Spinal cord (tissue), 10 donors: ENCODE measurements at places on chromosomes 4 and X. TPM values are rescaled to one million over a fixed set of nuclear protein-coding genes. Genes with fewer than 3 reads are reported as not detected.

CDKL2 gene
- 25.1 TPM for total RNA-seq

CXorf49B gene
- total RNA-seq: not detected

RAI2 gene
- 1.8 TPM for total RNA-seq

ANXA10 gene
- not detected for total RNA-seq

PCDH18 gene
- total RNA-seq: 101 TPM

PDCL2 gene
- total RNA-seq: not detected

CCNA2 gene
- 16.4 TPM for total RNA-seq

NUDT10 gene
- total RNA-seq: 13.4 TPM

HSFX4 gene
- total RNA-seq: not detected

YIPF7 gene
- total RNA-seq: 1.8 TPM

SPRY1 gene
- 23.6 TPM for total RNA-seq

SCML2 gene
- total RNA-seq: 5.0 TPM

CACNA1F gene
- total RNA-seq: 0.11 TPM

POU4F2 gene
- 0.72 TPM for total RNA-seq

MAB21L2 gene
- total RNA-seq: 25.7 TPM

GABRB1 gene
- total RNA-seq: 11.7 TPM

FANCB gene
- 4.4 TPM for total RNA-seq

CXCL13 gene
- 0.17 TPM for total RNA-seq

SSX2B gene
- not detected for total RNA-seq

KDM6A gene
- total RNA-seq: 62.8 TPM

SPANXN3 gene
- not detected for total RNA-seq

CCDC149 gene
- total RNA-seq: 21.6 TPM

TRIM60 gene
- total RNA-seq: not detected

PPP4R3C gene
- not detected for total RNA-seq

COQ2 gene
- 14.1 TPM for total RNA-seq

GJB1 gene
- total RNA-seq: 5.3 TPM

UGT2B7 gene
- not detected for total RNA-seq

NLGN3 gene
- total RNA-seq: 34.4 TPM

FGF5 gene
- total RNA-seq: 1.5 TPM

UGT2B15 gene
- not detected for total RNA-seq

RAB41 gene
- not detected for total RNA-seq

PDGFRA gene
- 150 TPM for total RNA-seq

FAM149A gene
- total RNA-seq: 20.4 TPM

DRD5 gene
- 0.83 TPM for total RNA-seq
